Activated CD8-positive, alpha-beta memory T cell treated with anti-CD3 and anti-CD28 coated beads, Interleukin-2, amount 50 U/mL, for 4 hours (primary cell): ENCODE measurements at places on chromosomes 3 and 15.

- no peak for DNase-seq
These were observed 270.7 kb upstream of the LRTM1 start for GRCh38 chr3:55198554-55198953.

DNA sequence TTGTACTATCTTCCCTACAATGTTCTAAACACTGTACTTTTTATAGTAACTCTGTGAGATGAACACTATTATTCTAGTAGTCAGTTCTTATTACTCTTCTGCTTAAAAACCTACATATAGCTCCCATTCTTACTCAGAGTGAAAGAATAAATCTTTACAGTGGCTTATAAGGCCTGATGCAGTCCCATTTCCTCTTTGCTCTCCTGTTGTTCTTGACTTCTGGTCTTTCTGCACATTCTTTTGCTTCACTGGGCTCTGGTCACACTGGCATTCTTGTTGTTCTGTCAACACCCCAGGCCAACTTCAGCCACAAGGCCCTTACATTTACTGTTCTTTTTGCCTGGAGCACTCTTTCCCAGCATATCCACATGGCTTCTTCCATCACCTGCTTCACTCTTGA, 58.2 kb upstream of the TP63 start:
- no peak for DNase-seq

DNA sequence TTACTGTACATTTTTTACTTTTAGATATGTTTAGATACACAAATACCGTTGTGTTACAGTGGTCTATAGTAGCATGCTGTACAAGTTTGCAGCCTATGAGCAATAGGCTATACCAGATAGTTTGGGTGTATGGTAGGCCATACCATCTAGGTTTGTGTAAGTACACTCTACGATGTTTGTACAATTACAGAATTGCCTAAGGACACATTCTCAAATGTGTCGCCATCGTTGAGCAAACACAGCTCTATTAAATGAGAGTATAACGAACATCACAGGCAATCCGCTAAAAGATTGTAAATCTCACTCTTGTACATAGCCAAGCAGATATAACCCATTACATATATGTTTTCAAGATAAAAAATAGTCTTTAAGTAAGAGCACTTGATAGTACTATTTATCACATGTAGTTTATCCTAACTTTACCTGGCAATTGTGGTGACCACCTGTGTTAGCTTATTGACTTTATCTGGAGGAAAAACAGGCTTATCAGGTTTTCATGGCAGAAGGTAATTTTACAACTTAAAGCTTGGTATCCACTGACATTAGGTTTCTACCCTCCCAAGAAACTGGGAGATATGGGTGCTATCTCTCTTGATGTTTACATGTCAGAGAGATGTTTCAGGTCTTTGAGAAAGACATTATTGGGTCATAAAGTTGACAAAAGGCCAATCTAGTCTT, 898.7 kb downstream of the NSUN3 start:
- no peak for DNase-seq

GRCh38 chr15:48800811-48801455, 9.9 kb downstream of the CEP152 start:
- DNase-seq, result no peak

GRCh38 chr3:189720736-189721417, 89.7 kb downstream of the TP63 start:
- no peak for DNase-seq

- no peak for DNase-seq
These were observed 15.6 kb downstream of the CHST2 start for GRCh38 chr3:143135150-143135549.

DNA sequence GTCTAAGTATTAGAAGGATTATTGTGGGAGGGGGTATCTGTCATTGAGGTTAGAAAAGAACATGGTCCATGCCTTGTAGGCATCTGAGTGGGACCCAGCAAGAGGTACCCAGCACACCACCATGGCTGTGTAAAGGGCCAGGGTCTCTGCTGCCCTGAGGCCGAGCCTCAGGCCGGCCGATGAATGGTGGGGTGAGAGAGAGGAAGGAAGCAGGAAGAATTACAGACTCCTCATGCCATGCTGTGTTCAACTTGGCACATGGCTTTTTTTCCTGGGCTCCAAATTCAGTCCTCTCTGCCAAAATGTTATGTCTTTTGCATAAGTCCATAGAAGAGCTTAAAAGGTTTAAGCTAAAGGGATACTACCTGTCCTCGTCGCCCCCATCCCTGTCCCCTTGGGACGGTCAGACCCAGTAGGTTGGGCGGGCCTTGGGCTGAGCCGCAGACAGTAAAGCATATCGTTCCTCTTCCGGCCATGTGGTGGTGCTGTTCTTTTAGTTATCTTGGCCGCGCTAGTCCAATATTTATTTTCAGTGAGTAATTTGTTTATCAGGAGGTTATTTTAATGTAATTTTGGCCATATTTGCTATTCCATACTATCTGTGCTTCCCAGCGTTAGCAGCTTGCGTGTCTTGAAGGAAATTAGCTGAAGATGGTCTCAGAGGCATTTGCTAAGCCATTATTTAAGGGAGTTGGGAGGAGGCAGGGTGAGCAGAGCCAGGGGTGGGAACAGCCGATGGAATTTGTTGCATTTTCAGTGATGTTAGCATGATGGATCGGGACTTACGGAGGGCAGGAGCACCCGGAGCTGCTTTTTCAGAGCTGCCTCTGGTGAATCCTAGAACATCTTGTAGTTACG, 152.4 kb downstream of the AGBL1 start:
- DNase-seq, result peak; percentile 26

DNA sequence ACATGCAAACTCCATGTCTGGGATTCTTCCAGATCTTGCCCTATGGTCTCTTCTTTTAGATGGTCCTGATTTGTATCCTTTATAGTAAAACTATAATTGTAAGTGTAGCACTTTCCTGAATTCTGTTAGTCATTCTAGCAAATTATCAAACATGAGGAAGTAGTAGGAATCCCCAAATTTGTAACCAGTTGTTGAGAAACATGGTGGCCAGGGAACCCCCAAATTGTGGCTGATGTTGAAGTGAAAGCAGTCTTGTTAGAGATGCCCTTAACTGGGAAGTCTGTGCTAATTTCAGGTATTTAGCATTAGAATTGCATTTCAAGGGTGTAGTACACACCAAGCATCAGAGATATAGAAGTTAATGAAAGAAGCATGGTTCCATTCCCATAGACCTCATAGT, 180.4 kb upstream of the STT3B start:
- DNase-seq, result no peak

DNA sequence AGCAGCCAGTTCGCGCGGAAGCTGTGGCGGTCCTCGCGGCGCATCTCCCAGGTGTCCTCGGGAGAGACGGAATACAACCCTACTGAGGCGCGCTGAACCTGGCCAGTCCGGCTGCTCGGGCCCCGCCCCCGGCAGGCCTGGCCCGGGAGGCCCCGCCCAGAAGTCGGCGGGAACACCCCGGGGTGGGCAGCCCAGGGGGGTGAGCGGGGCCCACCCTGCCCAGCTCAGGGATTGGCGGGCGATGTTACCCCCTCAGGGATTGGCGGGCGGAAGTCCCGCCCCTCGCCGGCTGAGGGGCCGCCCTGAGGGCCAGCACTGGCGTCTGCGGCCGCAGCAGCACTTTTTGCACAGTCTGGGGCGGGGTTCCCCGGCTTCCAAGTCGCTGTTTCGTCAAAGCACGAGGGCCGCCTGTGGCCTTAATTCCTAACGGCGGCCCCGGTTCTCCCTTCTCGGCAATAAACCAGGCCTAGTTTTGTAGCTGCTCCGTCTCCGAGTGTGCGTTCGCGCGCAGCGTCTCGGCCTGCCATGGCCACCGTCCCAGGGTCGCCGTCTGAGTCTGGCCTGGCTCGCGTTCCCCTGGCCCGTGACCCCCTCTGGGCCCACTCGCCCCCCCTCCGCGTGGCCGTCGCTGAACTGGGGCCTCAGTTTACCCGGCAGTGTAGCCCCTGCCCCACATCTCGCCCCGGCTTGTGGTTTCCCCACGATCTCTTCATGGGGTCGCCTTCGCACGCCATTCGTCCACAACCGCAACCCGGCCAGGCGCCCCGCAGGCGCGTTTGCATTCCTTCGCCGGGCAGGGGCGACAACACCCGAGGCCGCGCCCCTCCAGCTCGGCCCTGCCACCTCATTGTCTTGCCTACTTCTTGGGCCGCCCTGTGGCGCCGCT, 30.0 kb downstream of the NBEAL2 start:
- DNase-seq, result peak; percentile 75

- no peak for DNase-seq
These were observed 65.3 kb downstream of the IGF1R start for GRCh38 chr15:98713585-98714001.

GRCh38 chr3:178480274-178480673, 56.0 kb upstream of the KCNMB2 start:
- no peak for DNase-seq

- no peak for DNase-seq
These were observed 12.7 kb downstream of the SEMA4B start for GRCh38 chr15:90213818-90214204.

DNA sequence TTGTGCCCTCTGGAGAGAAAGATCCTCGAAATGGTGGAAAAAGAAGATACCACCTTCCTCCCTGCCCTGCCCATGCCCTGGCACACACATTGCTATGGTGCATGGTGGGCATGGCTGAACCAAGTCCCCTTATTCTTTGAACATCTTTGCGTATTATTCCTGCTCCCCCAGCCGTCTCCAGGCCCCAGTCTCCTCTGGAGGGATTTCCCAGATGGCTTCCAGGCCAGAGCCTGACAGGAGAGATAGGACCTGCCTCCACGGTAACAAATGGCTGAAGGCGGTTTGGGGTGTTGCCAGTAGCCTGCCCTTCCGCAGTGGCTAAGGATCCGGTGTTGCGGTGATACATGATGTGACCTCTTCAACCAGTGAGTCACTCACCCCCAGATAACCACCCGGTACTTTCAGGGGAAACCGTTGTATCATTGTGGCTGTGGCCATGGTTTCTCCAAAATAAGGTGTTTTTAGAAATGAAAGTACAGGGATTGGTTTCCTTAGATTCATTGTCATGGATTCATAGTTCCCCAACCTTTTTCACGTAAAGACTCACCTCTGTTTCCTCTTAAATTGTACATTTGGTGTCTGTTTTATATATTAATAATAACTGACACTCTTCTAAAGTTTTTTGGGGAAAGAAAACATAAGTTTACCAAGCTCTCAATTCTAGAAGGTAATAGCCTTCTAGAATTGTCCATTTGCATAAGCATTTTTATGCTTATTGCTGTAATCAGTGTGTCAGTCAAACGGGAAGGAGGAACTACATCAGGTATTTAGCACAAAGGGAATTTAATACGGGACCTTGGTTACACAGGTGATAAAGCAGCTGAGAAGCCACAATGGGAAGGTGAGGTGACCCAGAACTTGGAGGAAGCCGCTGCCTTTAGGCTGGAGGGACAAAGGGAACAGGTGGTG, 25.9 kb downstream of the SMAD3 start:
- peak; percentile 60 for DNase-seq

DNA sequence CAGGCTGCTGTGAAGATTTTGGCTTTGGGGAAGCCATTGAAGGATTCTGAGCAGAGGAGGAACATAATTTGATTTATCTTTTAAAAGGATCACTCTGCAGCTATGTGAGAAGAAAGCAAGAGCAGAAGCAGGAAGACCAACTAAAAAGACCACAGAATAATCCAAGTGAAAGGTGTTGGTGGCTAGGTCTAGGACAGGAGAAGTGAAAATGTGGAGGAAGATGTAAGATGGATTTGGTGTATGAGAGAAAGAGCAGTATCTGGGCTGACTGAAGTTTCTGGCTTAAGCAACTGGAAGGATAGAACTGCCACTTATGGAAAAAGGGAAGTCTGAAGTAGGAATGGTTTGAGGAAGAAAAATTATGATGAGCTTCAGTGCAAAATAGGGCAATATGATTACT, 62.0 kb downstream of the SFMBT1 start:
- DNase-seq, result no peak
